Hepatocyte (in vitro differentiated cells): ENCODE measurements at places on chromosomes 5 and 9. TPM values are rescaled to one million over a fixed set of nuclear protein-coding genes. Genes with fewer than 3 reads are reported as not detected.

PCDHA9 gene
- polyA plus RNA-seq: 0.57 and 0.90 TPM in 2 replicates

C7 gene
- 5.3 and 7.7 TPM in 2 replicates for polyA plus RNA-seq

IFNA2 gene
- polyA plus RNA-seq: not detected in 2 replicates

PCDHA12 gene
- 7.2 and 7.8 TPM in 2 replicates for polyA plus RNA-seq

ENHO gene
- 5.3 and 9.4 TPM in 2 replicates for polyA plus RNA-seq

GOLGA1 gene
- polyA plus RNA-seq: 10.1 and 13.8 TPM in 2 replicates

DIPK1B gene
- polyA plus RNA-seq: 39.4 and 47.3 TPM in 2 replicates

GDA gene
- 9.3 and 14.4 TPM in 2 replicates for polyA plus RNA-seq

BRINP1 gene
- polyA plus RNA-seq: 0.64 and 1.8 TPM in 2 replicates

S100Z gene
- 0.39 and 0.51 TPM in 2 replicates for polyA plus RNA-seq

HBEGF gene
- 6.7 and 7.9 TPM in 2 replicates for polyA plus RNA-seq
